ENCODE measurements at places on chromosomes 2 and 18.

DNA sequence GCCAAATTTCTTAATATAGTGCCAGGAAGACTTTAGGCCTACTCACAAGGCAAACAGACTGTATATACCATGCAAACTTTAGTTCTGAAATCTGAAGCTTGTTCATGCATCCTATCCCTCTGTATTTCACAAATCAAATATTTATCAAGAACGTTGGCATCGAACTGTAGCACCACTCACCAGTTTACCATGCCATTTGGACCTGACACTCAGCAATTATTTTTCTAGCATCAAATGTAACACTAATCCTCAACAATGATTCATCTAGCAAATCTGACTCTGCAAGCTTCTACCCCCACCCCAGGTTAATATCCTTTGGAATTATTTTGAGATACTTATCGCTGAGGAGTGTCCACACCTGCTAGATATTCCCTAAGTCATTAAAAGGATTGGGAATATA lies 1506.6 kb downstream of the LRP1B start:
- no peak for DNase-seq

DNA sequence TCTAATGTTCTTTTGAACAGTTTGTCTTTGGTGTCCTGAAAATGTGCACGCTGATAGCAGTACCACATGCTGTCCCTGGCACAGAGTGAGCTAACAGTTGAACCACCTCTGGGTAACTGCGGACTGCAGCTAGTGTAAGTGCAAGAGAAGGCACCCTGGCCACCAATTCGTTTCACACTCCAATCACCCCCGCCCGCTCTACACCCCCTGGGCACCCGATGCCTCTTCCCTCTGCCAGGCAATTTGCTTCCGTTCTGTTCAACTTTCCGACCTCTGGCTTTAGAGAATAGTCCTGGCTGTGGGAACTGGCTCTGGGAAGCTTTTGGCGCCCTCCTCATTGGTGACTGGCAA lies 1.4 kb downstream of the DOCK10 start:
- DNase-seq = peak; percentile 51

- DNase-seq = no peak
Measured at GRCh38 chr2:146503366-146503765, 1341.5 kb upstream of the ACVR2A start.

- DNase-seq = no peak
Measured at GRCh38 chr18:36284671-36285295, 12.7 kb upstream of the FHOD3 start.

All from ecto neural progenitor cell (in vitro differentiated cells).